ENCODE measurements at places on chromosomes 12 and 14.

DNA sequence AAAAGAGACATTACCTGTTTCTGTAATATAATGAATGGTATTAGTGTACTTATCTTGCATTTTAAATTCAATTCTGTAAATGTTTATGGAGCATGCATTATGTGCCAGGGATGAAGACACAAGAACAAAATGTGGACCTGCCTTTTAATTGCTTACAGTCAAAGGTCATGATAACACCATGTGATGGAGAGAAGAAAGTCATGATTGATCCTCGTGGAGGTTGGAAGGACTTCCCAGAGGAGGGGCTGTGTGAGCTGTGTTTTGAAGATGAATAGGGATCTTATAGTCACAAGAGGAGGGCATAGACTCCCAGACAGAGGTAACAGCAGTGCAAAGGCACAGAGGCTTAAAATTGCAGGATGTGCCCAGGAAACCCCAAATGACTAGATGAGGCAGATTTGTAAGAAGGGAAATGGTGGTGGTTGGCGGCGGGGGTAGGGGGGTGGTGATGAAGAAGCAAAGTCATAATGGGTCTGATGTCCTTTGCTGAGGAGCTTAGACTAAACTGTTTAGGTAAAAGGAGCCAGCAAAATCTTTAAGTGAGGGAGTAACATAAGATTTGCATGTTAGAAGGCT lies 151.5 kb downstream of the PRKCH start:
- peak; percentile 43 for DNase-seq

- no peak for DNase-seq
These were observed 9.2 kb upstream of the ALDH2 start for GRCh38 chr12:111757361-111758119.

DNA sequence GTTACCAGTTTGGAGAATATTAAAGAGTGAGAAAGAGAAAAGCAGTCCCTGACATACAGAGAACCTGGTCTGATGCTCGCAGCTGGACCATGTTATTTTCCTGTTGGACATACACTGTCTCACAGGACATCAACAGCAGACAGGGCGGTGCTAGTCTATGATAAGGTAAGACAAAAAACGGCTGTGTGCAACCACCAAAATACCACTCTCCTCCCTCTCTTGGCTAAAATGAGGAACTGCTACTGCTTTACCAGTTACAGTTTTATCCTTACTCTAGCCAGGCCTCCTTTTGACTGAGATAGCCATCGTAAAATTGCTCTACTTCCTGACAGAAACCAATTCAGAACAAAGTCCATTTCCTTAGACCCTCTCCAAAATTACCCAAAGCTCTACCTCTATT lies 47.0 kb upstream of the ERGIC2 start:
- DNase-seq: no peak

DNA sequence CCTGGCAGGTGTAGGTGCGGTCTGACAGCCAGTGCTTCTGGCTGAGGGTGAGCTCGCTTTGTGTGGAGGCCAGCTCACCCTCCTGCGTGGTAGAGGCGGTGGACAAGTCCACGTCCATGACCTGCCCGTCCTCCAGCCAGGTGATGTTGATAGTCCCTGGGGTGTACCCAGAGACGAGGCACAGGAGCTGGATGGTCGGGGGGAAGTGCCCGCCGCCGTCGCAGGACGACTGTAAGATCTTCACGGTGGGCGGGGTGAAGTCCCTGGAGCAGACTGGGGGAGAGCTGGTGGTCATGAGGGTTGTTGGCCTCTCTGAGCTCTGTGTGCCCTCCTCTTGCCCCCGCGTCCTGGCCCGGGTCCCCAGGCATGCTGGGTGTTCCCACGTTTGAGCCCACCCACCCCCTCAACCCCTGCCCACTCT lies 74.6 kb downstream of the TMEM121 start:
- no peak for DNase-seq

DNA sequence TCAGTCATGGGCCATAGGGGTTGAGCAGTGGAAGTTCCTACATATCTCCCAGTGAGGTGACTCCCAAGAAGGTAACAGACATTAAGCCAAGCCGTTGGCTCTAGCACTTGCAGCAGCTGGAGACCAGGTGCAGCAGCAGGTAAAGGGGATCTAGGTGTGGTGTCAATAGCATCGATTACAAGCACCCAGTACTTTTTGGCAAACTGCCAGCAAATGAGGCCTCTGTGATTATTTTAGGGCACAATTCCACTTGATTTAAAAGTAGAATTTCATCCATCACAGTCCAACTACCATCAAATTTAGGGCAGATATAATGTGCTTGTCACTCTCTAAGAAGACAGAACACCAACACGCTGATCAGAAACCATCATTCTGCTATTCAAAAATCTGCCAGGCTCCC lies 224.1 kb upstream of the EGLN3 start:
- no peak for DNase-seq

- no peak for DNase-seq
These were observed 3.1 kb downstream of the HDAC7 start for GRCh38 chr12:47816403-47817271.

GRCh38 chr12:124699909-124700308 lies 132.5 kb upstream of the NCOR2 start:
- DNase-seq: no peak

GRCh38 chr12:79454338-79454843 lies 236.4 kb downstream of the PAWR start:
- no peak for DNase-seq

- peak; percentile 57 for DNase-seq
These were observed at the start of gene FKBP11 for GRCh38 chr12:48925304-48926011. FKBP11 (minus strand) TSS chr12:48925492; CDS start chr12:48925428, 64 bp downstream.

- DNase-seq: no peak
These were observed 38.1 kb upstream of the GARIN2 start for GRCh38 chr14:67151082-67151666.

GRCh38 chr14:72597252-72598233 lies 296.4 kb downstream of the DPF3 start:
- DNase-seq: no peak

DNA sequence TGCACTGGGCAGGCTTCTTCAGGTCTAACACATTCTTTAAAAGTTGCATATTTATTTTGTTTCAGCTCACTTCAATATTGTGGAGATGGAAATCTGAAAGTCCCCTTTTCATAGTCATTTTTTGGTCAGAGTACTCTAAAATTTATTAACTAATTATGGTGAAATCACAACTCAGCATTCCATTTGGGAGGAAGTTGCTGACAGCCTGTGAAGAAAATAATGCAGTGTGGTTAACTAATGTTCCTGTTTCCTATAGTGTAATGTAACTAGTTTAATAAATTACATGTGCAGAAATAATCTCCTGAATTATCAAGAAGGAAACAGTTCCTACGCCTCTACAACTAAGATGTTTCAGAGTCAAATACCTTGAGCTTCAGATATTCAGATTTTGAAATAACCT lies 17.1 kb downstream of the LRFN5 start:
- DNase-seq: no peak

- no peak for DNase-seq
These were observed 100.2 kb downstream of the KIF26A start for GRCh38 chr14:104238424-104239184.

GRCh38 chr12:28443337-28443736 lies 253.1 kb downstream of the CCDC91 start:
- no peak for DNase-seq
